T47D (cell line): ENCODE measurements at places on chromosomes 13 and 19.

DNA sequence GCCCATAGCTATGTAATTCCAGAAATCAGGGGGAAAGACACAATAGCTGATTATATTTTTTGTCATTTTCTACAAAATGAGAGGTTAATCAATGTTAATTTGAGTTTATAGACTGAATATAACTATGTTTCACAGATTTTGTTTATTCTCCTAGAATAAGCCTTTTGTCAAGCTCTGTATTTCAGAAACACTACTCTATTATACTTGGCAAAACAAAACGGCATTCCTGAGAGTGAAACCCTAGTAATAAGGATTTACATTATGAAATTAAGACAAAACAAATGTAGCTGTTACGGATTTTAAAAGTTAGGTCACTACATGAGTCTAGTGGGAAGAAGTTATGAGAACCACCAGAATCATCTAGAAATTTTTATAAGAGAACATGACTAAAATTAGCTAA lies 334.2 kb downstream of the KLF12 start:
- DNase-seq, result no peak

DNA sequence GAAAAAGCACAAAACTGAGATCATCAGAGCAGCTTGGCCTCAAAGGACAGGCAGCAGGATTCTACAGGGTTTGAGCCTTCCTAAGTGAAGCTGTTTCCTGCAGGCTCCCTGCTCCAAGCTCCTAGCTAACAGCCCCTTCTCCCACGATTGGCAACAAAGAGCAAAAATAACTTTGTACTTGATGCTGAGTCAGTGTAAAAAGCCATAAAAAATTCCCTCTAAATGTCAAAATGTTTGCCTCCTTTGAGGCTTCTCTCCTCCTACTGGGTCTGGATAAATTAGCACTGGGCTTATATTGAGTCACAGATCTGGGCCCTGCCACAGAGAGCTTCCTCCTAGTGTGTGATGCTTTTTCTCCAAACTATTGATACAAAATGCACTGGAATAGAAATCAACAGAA lies 153.3 kb downstream of the TNFRSF19 start:
- DNase-seq, result no peak

DNA sequence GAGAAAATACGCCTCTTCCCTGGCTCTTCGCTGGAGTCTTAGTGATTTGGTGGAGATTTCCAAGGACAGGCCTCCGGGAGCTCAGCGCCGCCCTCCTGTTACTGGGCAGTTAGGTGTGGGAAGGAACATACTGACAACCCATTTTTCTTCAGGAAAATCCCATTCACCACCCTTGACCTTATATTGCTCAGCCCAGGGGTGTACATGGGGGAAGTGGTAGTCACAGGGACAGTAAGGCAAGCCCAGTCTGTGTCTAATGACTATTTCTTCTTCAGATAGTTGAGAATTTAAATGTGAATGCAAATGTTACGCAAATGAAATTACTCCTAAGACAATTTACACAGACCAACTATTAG lies 119.4 kb downstream of the UQCRFS1 start:
- DNase-seq, result no peak

GRCh38 chr13:82993417-82993816 lies 888.9 kb downstream of the SLITRK1 start:
- DNase-seq, result no peak

- DNase-seq, result no peak
Observed at GRCh38 chr13:73717632-73718031, 416.6 kb downstream of the KLF12 start.

DNA sequence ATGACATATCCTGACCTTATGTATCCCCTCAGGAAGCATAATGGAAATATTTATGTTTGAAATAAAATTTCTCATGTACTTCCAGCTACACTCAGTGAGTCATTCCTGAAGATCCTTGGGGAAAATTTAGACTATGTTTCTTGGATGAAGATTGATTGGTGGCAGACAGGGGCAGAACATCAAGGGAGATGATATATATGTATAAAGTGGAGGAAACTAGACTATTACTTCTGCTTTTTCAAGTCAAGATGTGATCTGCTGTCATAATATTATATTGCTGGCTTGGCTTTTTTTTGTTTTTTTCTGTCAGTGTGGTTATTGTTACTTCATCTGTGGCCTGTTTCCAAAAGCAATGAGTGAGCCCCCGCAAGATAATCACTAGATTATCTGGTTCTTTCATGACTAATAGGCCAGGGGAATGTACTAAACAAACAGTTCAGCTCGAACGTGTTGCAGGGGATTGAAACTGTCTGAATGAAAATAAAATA lies 87.2 kb upstream of the TNFSF11 start:
- no peak for DNase-seq

DNA sequence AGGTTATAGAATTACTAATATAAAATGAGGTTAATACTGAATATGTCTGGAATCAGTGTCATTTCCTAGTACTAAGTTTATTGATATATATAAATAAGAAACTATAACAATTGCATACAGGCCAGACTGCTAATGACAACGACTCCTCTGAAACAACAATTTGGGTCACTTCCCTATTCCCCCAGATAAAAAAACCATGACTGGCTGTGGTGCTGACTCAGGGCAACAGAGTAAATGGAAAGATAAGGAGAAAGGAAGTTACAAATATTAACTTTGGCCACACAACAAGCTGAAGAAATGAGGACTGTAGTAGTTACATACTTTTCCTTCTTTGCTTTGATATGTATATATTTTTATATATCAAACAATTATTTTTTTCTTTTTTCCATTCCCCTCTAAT lies 263.7 kb upstream of the PCDH9 start:
- no peak for DNase-seq

- no peak for DNase-seq
Observed at GRCh38 chr19:32869966-32870573, 503 bp upstream of the SLC7A9 start.

DNA sequence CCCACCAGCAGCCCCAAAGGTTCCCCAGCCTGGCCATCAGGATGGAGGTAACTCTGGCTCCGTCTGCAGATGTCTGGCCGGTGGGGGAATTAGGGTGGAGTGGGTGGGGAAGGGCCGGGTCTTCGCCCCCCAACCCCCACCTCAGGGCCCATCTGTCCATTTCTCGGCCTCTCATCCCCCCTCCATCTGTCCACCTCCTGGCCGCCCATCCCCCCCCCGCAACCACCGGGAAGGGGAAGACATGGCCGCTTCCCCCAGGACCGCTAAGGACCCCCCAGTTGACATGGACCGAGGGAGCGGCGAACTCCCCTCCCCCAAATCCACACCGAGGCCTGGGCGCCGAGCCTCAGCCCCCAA lies 793 bp downstream of the LRFN1 start:
- DNase-seq, result no peak

- no peak for DNase-seq
Observed at GRCh38 chr19:29815231-29815630, 3.4 kb downstream of the CCNE1 start.

- no peak for DNase-seq
Observed at GRCh38 chr13:91891141-91891540, 492.7 kb downstream of the GPC5 start.

- DNase-seq, result no peak
Observed at GRCh38 chr19:30046522-30046921, 104.5 kb downstream of the URI1 start.

DNA sequence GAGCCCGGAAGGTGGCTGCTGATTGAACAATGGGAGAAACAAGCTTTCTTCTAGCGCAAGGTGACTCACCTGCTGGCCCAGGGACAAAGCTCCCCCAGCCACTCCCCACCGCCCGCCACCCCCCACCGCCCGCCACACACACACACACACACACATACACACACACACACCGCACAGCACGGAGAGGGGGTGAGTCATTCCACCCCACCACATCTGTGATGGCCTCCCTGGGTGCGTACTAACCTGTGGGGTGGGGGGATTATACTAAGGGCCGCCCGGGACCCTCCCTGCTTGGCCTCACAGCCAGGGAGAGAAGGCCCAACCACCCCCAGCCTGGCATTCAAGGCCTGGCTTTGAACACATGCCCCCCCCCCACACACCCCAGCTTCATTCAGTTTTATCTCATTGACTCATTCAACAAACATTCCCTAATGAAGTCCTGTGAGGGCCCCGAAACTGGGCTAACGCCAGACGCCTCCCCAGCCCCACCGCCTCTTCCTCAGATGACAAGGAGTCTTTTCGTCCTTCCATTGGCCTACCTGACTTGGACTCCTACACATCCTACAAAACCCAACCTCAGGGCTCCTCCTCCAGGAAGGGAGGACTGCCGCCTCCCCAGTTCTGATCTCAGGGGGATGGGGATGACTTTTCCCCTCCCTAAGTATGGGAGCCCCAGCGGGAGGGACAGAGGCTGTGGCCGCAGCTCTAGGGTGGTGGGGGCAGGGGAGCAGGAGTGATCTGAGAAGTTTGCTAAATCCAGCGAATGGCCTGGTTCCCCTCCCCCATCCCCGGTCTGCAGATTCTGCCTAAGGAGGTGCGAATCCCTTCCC lies 5.8 kb upstream of the ONECUT3 start:
- DNase-seq, result no peak

DNA sequence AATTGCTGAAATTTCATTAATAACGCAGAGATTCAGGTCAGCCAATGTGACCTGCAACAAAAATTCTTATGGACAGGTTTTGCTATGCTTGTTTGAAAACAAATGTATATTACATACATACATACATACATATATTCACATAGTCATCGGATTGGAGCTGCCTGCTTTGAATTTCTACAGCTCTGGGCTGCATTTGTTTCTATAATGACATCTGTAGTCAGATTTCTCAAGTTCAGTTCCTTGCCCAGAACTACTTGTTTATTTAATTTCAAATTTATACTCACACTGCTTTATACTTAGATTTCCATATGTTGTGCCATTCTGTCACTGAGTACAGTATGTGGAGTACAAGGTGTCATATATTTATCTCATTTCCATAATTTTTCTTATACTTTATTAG lies 2775.0 kb downstream of the PCDH9 start:
- DNase-seq, result no peak

GRCh38 chr13:113882716-113883115 lies 18.8 kb upstream of the GAS6 start:
- no peak for DNase-seq

DNA sequence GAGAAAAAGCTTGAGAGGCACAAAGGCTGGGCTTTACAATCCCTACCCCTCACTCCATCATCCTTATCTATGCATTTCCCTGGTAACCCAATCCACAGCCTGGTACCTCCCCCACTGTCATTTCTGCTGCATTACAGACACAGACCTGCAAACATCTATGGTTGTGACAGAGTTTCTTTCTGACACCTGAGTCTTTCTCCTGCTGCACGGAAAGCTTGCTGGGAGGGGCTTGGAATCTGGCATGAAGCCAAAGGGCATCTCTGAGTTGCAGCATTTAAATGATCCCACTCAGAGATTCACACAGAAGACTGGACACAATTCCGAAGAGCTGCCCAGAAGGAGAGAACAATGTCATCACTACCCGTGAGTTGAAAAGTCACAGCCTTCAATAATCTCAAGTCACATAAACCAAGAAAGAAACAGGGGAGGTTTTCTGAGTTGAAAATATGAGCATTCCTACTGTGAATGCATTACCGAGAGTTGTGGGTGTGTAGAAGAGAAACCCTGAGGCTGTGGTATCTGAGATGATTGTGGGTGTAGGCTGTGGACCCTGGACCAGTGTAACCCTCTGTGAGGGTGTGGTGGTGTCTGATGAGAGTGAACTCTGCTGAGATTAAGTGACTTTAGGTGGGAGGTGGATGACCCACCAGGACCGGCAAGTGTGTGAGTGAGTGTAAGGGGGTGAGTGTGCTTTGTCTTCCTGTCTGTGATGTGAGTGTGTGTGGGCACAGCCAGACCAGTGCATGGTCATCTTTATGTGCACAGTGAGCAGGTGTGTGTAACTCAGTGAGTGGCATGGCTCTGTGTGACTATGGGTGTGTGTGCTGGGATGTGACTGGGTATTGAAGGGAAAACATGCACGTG lies at the start of gene LGALS14:
LGALS14 (plus strand) TSS at position 301 of the 864 bp plus-strand sequence; CDS start at position 349, 48 bp downstream.
- DNase-seq, result no peak

DNA sequence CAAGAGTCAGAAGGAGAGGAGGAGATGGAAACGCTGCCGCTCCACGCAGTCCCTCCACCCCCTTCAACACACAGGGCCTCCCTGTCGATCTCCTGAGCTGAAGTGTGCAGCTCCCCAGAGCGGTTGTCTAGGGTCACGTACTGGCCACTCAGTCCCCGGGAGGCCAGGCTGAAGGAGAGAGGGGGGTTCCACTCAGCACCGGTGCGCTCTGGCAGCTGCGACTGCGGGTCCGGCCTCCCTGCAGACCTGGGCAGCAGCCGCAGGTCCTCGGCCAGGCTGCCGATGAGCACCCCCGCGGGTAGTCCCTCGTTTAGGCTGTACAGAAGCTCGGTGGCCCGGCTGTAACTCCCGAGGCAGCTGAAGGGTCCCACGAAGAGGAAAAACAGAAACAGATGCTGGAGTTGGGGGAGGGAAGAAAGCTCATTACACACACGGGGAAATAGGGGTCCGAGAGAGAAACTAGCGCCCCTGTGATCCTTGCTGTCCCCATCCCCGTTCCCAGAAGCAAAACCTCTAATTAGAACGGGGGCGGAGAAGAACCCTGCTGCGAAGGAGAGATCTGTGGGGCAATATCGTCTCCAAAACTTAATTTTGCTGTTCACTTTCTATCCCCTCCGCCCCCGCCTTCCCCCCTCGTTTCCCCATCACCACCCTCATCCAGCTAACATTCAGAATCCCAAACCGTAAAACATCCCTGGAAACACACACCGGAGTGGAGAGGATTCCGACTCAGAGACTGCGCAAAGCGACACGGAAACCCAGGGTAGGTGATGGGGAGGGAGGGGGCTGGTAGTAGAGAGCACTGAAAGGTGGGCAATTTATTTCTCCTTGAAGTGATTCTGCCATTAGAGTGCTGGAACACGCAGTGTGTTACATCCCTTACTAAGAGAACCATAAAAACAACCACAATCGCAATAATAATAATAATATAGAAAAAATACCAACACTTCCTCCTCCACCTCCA lies 1.8 kb downstream of the PCDH20 start:
- DNase-seq, result no peak

- DNase-seq, result no peak
Observed at GRCh38 chr13:39401046-39401705, 201.8 kb downstream of the LHFPL6 start.

DNA sequence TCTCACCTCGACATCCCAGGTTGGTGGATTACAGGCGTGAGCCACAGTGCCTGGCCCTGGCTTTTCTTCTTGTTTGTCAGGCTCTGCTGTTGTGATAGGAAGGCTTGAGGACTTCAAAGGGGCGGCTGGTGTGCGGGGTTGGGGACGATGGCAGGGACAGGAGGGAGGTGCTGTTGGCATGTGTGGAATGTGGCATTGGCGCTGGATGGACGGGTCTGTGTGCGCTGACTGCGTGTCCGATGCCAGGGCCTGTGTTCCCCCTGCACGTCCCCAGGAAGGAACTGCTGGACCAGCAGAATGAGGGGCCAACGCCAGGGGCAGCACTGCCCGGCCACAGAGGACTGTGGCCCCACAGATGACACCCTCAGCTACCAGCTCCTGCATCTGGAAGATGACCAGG lies 12.7 kb upstream of the PTBP1 start:
- no peak for DNase-seq
